Foreskin keratinocyte (primary cell): ENCODE measurements at places on chromosomes 2 and 18.

GRCh38 chr18:58858591-58859468, 5.8 kb upstream of the ZNF532 start:
- no peak for DNase-seq

- DNase-seq = no peak
These were observed 458 bp downstream of the B4GALT6 start for GRCh38 chr18:31683968-31684278.

GRCh38 chr2:196182439-196183171, 11.2 kb upstream of the STK17B start:
- DNase-seq = no peak

- DNase-seq = no peak
These were observed 97.1 kb downstream of the TEX51 start for GRCh38 chr2:126995621-126996377.

GRCh38 chr2:14891546-14891945, 259.0 kb downstream of the LRATD1 start:
- DNase-seq = no peak

DNA sequence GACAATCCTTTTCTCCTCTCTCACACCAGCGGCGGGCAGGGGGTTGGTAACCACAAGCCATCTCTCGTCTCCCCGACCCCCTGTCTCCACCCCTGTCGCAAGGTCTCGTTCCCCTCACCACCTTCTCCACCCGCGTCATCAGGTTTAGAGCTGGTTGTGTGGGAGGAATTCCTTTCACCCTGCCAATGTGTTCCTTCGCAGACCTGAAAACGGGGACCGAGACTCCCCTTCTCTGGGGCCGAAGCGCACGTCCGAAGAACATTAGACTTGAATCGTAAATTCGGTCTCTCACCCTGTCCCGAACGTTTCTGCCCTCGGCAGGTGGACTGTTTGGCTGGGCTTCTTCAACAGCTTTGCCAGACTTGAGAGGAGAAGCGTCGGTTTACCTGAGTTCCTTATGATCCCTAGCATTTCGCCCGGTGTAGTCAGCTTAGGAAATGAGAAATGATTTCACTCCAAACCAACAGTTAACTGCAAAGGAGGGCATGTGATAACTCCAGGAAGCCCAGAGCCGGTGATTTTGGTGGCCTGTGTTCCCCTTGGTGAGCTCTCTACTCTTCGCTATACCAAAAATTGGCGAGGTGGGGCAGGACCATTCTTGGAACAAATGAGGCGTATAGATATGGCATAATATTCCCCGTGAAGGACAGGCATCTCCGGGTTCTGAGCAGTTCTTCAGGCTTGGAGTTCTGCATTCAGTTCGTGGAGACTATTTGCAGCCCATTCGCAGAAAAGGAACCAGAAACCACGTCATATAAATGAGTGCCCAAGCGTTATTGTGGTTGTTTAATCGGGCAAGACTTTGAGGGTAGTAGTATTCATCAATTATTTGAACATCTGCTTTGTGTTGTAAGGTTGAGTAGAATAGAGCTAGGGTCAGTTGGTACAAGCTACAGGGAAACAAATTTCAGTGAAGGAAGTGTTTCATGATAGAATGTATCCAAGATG, 694 bp downstream of the CFAP36 start:
- peak; percentile 37 for DNase-seq

DNA sequence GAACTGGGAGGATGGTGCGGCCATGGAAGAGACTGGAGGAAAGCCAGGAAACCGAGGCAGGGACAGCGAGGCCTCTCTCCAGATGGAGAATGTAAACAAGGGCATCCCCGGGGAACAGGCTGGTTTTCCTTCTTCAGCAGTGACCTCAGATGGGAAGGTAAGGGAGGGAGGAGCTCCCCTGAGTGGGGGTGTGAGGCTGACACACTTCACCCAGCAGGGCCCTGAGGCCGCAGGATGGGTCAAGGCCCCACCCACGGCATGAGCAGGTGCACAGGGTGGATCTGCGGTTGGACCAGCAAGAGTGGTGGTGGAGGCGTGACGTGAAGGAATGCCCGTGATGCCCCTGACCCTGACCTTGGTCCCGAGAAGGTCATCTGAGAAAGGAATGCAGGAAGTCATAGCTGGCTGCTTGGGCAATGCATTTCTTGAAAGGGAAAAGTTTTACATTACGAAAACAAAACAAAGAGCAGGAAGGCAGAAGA, 48.1 kb downstream of the ADCY3 start:
- no peak for DNase-seq

DNA sequence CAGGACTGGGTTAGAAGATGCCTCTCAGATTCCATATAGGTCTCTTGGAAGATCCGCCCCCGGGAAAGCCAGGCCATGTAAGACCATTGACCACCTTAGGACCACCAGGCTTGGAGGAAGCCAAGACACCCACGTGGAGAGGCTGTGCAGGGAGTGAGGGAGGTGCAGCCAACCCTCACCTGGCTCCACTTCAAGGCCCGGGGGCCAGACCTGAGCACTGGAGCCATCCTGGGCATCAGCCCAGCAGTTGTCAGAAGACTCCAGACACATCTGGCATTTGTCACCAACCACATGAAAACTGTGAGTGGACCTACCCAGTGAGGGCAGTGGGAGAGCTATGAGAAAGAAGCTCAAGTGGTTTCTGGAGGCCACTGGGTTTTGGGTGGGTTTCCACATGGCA, 214.4 kb downstream of the MYT1L start:
- DNase-seq = no peak
